ENCODE measurements at places on chromosomes 13 and 19.

DNA sequence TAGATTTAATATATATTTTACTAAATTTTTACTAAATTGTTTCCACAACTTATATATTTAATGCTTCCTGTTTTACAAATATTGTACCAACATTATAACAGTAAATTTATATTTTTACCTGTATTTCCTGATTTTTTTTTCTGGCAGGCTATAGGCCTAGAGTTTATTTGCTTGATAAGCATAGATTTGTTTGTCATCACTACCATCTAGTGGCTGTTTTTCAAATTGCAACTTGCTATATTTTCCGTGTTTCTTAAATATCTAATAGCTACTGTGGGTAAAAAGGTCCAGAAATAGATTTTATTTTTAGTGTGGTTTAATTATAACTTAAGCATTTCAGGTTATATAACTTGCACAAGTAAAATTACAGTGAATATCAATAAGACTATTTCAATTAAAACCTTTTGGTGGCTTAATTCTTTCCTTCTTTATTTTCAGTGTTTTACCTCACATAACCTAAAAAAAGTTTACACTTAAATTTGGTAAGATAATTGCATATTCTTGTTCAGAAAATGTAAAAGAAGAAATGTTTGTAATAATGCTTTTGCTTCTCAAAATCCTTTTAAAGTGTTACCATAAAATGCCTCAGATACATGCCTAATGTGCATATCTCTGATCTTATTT is 60.6 kb downstream of the NDFIP2 start:
- DNase-seq = no peak

DNA sequence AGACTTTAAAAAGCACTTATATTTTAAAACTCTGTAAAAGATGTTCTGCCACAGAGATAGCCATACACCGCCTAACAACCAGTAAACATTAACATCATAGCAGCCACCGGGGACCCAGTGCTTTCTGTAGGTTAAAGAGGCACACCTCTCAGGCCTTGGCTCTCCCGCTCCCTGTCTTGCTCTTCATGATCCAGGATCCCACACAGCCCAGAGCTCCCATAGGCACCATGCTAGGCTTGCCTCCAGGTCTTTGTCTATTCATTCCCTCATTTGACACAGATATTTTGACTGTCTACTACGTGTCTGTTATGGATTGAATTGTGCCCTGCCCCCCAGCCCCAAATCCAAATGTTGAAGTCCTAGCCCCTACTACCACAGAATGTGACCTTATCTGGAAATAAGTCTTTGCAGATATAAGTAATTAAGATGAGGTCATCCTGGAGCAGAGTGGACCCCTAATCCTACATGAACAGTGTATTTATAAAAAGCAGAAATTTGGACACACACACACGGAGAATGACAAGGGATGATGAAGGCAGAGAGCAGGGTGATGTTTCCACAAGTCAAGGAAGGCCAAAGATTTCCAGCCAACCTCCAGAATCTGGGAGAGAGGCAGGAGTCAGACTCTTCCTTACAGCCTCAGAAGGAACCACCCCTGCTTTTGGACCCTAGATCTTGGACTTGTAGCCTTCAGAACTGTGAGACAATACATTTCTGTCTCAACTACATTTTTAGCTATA is 272.6 kb downstream of the DNAJC15 start:
- DNase-seq = no peak

DNA sequence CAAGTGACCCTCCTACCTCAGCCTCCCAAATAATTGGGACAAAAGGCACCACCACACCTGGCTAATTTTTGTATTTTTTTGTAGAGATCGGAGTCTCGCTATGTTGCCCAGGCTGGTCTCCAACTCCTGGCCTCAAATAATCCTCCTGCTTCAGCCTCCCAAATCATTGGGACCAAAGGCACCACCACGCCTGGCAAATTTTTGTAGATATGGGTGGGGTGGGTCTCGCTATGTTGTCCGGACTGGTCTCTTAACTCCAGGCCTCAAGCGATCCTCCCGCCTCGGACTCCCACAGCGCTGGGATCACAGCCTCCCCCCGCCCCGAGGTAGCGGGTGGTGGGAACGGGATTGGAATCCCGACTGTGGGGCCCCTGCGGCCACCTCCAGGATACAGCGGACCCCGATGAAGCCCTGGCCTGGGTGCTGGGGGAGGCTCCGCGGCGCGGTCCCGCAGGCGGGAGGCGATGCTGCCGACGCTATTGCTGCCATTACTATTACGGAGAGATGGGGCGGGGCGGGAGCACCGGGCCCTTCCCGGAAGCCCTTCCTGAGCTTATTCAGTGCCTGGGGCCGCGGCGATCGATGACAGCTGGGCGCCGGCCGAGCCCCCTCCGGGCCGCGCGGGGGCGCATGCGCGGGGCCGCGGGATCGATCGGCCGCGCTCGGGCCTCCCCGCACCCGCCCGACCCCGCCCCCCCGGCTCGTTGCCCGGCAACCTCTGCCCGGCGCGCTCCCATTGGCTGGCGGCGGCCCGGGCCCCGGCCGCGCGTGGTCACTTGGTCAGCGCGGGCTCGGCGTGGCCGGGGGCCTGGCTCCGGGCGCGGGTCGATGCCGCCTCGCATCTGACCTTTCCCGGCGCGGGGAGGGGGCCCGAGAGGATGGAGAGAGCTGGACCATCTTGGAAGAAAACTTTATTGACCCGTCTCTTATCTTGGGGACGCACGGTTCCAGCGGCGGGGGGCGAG is 27.9 kb upstream of the ONECUT3 start:
- peak; percentile 39 for DNase-seq

DNA sequence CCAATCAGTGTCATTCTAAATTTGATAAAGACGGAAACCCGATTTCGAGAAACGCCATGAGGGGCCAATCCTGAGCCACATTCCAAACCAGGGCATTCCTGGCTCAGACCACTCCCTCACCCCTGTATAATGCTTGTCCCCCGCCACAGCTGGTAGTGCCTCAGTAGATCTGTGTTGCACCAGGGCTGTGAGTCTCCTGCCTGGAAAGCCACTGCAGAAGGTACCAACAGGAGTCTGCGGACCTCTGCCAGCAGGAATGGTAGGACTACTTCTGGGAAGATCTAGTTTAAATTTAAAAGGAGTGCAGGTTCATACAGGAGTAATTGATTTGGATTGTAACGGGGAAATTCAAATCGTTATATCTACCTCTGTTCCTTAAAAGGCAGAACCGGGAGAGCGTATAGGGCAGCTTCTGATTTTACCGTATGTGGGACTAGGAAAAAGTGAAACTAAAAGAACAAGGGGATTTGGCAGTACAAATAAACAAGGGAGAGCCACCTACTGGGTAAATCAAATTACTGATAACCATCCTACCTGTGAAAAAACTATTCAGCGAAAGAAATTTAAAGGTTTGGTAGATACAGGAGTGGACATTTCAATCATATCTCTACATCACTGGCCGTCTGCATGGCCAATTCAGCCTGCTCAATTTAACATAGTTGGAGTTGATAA is 20.8 kb upstream of the ZNF266 start:
- no peak for DNase-seq

- no peak for DNase-seq
Measured at GRCh38 chr13:34139660-34140227, 321.8 kb downstream of the RFC3 start.

DNA sequence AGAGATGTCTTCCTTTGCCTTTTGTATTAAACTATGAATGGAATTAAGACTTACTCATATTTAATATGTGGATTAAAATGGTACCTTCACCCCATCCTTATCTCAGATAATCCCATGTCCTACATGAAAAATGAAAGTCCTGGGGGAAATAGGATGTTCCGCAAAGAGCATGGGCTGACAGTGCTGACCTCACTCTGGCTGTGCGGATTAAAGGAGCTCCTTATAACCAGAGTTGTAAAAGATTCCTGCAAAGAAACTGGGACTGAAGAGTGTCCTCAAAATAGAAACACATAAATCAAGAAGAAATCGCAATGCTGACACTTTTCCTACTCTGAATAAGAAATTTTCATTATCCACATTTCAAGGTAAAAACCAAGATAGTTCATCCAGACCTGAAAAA is 384.5 kb downstream of the LIG4 start:
- no peak for DNase-seq

DNA sequence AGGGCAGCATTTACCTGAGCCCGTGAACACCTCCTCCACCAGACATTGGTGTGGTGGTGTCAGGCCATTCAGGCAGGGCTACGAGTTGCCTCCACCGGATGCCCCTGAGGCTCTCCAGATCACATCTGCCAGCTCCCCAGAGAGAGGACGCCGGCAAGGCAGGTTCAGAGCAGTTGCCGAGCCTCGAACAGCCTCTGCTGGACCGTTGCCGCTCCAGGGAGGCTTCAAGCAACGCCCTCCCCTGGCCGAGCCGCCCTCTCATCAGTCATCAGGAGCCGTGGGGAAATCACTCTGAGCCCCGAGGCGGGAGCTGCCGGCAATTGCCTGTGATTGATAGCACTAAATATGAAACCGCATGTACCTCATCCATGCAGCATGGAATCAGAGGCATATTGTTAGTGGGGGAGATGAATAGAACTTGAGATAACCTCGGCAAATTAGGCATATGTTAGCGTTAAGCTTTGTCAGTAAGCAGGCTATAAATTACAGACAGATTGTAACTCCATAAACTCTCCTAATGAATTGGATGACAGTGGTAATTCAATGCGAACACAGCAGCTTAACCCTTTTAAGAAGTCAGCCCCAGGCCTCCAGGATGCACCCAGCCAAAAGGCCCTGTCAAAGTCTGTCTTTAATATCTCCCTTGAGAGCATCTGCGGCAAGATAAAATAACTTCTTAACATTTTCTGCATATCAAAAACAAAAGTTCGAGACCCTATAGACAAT is 29.8 kb upstream of the SPACA7 start:
- no peak for DNase-seq

- DNase-seq = no peak
Measured at GRCh38 chr19:35107545-35107944, 8.1 kb upstream of the FXYD3 start.

DNA sequence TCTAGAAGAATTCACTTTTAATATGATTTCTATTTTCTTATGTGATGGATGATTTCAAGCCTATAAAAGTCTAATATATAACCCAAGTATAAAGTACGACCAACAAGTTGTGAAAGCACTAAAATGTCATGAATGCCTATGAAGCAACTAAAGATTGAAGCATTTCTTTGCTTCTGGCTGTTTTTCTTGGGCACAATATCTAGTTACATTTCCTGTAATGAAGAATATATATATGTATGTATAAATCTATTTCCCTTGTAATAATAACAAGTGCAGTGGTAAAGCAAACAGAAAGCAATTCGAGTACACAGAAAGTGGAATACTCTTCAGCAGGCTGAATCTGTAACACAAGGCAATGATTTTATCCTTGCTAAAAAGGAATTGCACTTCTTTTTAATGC is 5.4 kb downstream of the PCDH20 start:
- no peak for DNase-seq

- no peak for DNase-seq
Measured at GRCh38 chr19:18859676-18860301, 28.0 kb downstream of the UPF1 start.

GRCh38 chr19:13707915-13708314 is 56.4 kb upstream of the MRI1 start:
- no peak for DNase-seq

- DNase-seq = no peak
Measured at GRCh38 chr19:38321646-38322196, 2.1 kb downstream of the KCNK6 start.

DNA sequence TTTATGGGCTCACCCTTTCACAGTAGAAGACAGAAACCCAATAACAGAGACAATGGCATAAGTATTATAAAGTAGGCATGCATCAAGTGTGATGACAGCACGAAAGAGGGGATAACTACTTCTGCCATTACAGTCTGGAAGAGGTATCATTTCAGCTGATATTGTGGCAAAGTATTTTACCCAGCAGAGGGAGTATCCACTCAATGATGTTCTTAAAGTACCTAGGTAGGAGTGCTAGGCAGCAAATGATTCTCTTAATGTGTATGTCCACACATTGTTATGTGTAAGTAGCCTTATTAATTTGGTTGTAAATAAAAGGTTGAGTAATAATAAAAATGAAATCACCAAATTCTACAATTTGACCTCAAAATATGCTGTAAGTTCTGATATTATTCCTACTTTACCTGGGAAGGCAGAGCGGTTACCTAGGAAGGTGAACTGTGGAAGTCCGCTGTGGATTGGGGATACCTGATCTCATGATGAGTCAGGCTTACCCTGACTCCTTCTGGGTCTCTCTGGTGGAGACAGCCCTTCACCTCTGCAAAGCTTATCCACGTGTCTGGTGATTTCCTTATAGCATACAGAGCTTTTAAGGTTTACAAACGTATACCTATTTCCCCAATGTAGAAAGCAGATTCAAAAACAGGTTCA is 4.1 kb upstream of the UBAC2 start:
- no peak for DNase-seq

- no peak for DNase-seq
Measured at GRCh38 chr19:31501427-31502195, 152.4 kb upstream of the TSHZ3 start.

- no peak for DNase-seq
Measured at GRCh38 chr13:20429682-20430081, 96.0 kb downstream of the CRYL1 start.

- DNase-seq = no peak
Measured at GRCh38 chr13:59281453-59281852, 882.3 kb downstream of the DIAPH3 start.

GRCh38 chr13:100244431-100244830 is 155.5 kb downstream of the PCCA start:
- DNase-seq = no peak

GRCh38 chr13:22047082-22047784 is 376.4 kb downstream of the FGF9 start:
- DNase-seq = no peak

GRCh38 chr19:1441677-1442438 is 3.7 kb downstream of the RPS15 start:
- no peak for DNase-seq

DNA sequence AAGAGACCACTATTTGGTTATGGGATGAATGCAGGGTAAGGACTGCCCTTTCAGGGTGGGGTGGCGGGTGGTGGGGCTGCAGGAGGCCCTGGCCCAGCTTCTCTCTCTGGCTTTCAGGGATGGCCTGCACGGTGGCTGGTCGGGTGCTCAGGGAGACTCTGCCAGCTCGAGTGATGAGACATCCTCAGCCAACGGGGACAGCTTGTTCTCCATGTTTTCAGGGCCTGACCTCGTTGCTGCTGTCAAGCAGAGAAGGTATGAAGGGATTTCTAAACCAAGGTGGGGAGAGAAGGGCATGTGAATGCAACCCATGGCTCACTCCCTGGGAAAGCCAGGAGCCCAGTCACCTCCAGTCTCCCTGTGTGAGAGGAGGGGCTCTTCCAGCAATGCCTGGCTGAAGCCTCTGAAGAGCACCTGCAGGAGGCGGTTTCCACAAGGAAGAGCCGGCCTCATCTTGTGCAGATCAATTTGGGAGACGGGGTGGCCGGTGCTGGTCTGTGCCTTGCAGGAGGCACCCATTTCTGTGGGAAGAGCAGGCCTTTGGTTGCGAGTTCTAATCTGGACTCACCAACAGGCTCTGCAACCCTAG is 16.0 kb upstream of the GPI start:
- DNase-seq = no peak
